ENCODE measurements at places on chromosomes 1 and 21. TPM values are rescaled to one million over a fixed set of nuclear protein-coding genes. Genes with fewer than 3 reads are reported as not detected.

GRCh38 chr1:180842491-180843275 is 70.0 kb upstream of the KIAA1614 start:
- H3K27ac ChIP-seq = no peak overlapping the region
- no peaks in the 10 kb centered on the region for H3K36me3 ChIP-seq
- no peak overlapping the region for H3K4me3 ChIP-seq
- no peak for DNase-seq

The MR1 gene
- 61.4 TPM for total RNA-seq

DNA sequence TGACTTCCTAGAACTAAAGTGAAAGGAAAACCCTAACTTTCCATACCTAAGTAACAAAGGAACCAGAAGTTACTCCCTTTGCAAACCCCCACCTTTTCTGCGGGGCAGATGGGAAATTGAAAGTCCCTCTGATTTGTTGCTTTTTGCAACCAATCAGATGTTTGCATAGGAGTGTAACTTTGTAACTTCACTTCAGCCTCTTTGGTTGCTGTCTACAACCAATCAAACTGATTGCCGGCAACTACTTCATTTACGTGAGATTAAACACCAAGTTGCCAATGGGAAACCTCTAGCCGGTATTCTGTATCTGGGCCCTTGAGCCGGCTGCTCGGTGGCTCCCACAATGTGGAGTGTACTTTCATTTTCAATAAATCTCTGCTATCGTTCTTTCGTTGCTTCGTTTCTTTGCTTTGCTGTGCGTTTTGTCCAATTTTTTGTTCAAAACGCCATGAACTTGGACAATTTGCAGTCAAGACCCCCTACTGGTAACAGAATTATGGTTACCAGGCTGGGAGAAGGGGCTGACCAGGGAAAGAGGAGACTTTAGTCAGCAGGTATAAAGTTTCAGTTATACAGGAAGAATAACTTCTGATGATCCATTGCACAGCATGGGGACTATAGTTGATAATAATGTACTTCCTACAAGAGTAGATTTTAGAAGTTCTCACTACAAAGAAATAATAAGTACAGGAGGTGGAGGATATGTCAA is 69.2 kb upstream of the RGS2 start:
- no peaks in the 10 kb centered on the region for H3K36me3 ChIP-seq
- no peaks in the 10 kb centered on the region for H3K27me3 ChIP-seq
- DNase-seq = no peak
- H3K4me3 ChIP-seq = no peak overlapping the region
- no peak overlapping the region for H3K27ac ChIP-seq
- no peaks in the 10 kb centered on the region for H3K4me1 ChIP-seq

DNA sequence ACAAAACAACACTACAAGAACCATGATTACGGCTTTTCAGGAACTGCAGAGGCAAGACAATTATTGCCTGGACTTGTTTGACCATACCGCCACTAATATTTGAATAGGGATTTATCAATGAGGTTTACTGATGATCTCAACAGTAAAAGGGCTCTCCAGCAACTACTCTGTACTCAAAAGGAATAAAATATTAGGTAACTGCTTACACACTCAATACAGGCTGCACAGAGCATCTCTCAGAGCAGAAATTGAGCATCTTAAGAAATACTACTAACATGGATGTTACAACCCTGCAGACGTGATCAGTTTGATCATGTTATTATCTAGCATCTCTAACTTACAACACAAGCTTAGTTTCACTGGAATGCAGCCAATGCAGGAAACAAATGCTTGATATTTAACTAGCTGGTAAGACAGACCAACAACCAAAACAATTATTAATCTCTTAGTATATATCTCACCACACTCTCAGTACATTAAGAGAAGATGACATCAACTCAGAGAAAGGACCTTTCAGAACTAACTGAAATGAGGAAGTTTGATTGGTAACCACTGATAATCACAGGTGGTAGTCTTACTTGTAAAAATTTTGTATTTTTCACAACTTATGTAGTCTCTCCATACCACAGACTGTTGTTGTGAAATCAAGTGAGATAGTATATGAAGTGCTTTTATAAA is 52.2 kb downstream of the PUM1 start:
- H3K4me1 ChIP-seq = peaks cover 48% of the 10 kb centered on the region
- no peaks in the 10 kb centered on the region for H3K27me3 ChIP-seq
- H3K36me3 ChIP-seq = no peaks in the 10 kb centered on the region
- no peak overlapping the region for H3K4me3 ChIP-seq
- DNase-seq = no peak

GRCh38 chr1:203521074-203521794 is 27.3 kb downstream of the OPTC start:
- H3K27ac ChIP-seq = no peak overlapping the region
- no peak overlapping the region for H3K4me3 ChIP-seq
- H3K27me3 ChIP-seq = no peaks in the 10 kb centered on the region
- H3K4me1 ChIP-seq = peaks cover 14% of the 10 kb centered on the region
- no peaks in the 10 kb centered on the region for H3K36me3 ChIP-seq

The IBA57 gene
- total RNA-seq = 10.7 TPM

GRCh38 chr1:242966892-242967291 is 288.2 kb downstream of the CEP170 start:
- no peaks in the 10 kb centered on the region for H3K36me3 ChIP-seq
- H3K27ac ChIP-seq = no peak overlapping the region
- H3K4me1 ChIP-seq = no peaks in the 10 kb centered on the region
- no peak for DNase-seq
- H3K27me3 ChIP-seq = no peaks in the 10 kb centered on the region

The IL12RB2 gene
- 1.3 TPM for total RNA-seq

DNA sequence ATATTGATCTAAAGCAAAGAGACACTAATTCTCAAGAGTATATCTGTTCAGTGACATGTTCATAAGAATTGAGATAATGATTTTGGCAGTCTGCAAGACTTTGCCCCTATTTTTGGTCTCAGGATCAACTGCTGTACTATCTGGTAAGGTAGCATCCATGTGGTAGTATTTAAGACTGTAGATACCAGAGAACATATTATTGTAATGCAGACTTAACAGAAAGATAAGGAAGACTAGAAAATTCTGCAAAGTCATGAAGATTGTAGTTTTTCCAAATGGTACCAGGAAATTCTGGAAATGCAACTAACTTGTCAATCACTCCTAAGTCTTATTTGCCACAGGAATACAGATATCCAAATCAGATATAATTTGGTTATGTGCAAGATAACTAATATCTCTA is 35.1 kb downstream of the RNF2 start:
- no peaks in the 10 kb centered on the region for H3K4me1 ChIP-seq
- no peaks in the 10 kb centered on the region for H3K27me3 ChIP-seq
- H3K4me3 ChIP-seq = no peak overlapping the region
- DNase-seq = no peak

All from lower lobe of right lung (tissue), 2 donors.